Natural killer cell (primary cell): ENCODE measurements at places on chromosomes 12 and 14. TPM values are rescaled to one million over a fixed set of nuclear protein-coding genes. Genes with fewer than 3 reads are reported as not detected.
A peak's percentile ranks its signal among the peaks of the same experiment; 100 is the strongest.

DNA sequence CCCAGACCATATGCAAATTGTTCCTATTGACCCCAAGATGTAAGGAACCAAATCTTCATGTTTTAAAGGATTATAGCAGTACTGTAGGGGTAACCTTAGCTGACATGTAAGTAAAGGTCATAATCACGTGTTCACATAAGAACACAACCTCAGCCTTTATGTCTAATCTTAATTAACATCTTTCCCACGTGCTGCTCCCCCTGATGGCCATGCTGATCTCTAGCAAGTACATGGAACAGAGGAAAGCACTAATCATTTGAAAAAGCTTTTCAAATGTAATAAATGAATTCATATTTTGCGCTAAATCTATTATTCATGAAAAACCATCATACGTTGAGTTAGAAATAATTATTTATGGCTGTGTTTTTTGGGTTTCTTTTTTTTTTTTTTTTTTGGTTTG is 30.5 kb upstream of the ITPR2 start:
- H3K4me1 ChIP-seq = peaks cover 3% of the 10 kb centered on the region
- H3K36me3 ChIP-seq = no peaks in the 10 kb centered on the region
- H3K27me3 ChIP-seq = no peaks in the 10 kb centered on the region
- peak; percentile 18 for DNase-seq
- H3K27ac ChIP-seq = no peak overlapping the region
- H3K4me3 ChIP-seq = no peak overlapping the region

DNA sequence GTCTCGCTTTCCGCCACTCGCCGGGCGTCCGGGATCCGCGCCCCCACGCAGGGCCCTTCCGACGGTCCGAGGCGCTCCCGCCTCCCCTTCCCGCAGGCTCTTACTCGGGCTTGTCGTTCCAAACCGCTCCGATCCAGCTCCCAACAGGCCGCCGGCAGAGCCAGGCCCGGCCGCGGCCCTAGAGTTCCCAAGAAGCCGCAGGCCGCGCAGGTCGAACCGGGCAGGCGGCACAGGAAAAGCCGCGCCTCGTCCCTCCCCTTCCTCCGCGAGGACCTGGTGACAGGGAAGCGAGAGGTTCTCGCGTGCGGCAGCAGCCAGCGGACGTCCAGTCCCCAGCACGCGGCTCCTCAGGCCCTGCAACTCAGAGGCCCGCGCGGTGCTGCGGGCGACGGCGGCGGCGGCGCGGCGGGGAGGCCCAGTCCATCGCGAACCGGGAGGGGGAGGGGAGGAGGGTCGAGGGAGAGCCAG is 272 bp downstream of the HECTD1 start:
- peak overlapping the region; percentile 90 for H3K4me3 ChIP-seq
- peaks cover 26% of the 10 kb centered on the region for H3K4me1 ChIP-seq
- H3K36me3 ChIP-seq = peaks cover 5% of the 10 kb centered on the region
- DNase-seq = no peak
- no peaks in the 10 kb centered on the region for H3K27me3 ChIP-seq
- H3K27ac ChIP-seq = peak overlapping the region; percentile 100

DNA sequence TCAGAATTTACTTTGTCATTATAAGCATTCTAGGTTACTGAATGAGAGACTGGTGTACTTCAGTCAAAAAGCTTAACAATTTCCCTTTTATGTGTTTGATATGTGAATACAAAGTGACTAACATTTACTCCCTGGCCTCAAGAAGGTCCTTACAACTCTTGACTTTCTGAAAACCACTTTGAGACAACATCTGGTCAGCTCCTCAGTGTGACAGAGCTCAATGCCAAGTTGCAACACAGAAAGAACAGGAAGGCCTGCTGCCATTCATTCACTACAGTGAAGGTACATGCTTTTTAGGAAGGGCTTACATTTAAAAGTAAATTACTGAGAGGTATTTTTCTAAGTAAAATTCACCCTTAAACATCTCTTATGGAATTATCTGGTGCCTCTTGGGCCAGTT is 2.3 kb upstream of the NAA30 start:
- no peaks in the 10 kb centered on the region for H3K36me3 ChIP-seq
- H3K27me3 ChIP-seq = no peaks in the 10 kb centered on the region
- no peak for DNase-seq

- no peak overlapping the region for H3K4me3 ChIP-seq
- H3K27me3 ChIP-seq = no peaks in the 10 kb centered on the region
- no peak for DNase-seq
- H3K36me3 ChIP-seq = no peaks in the 10 kb centered on the region
These were observed 77.0 kb upstream of the OVCH1 start for GRCh38 chr12:29574500-29574899.

DNA sequence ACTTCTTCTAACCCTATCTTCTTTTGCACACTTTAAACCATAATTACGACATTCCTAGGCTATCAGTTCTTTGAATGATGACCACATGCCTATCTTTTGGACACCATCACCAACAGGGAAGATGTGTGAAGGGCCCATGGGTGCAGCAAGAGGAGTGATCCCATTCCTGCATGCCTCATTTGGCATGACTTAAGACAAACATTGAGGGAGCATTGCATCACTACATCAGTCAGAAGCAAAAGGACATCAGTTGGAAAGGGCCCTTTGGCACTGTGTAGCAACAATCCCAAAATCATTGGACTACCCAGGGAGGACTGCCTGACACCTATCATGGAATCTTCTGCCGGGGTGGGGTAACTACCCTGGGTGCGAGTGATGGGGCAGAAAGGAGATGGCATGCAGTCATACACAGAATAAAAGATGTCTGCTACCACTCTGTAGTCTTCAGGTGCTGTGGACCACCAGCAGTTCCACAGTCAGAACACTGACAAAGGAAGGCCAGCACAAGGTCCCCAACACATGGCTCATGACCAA is 10.7 kb upstream of the TMBIM6 start:
- no peaks in the 10 kb centered on the region for H3K4me1 ChIP-seq
- no peaks in the 10 kb centered on the region for H3K27me3 ChIP-seq
- no peak overlapping the region for H3K4me3 ChIP-seq
- no peaks in the 10 kb centered on the region for H3K36me3 ChIP-seq
- no peak overlapping the region for H3K27ac ChIP-seq

GRCh38 chr12:5556033-5556614 is 124.2 kb downstream of the NTF3 start:
- DNase-seq = no peak
- no peak overlapping the region for H3K27ac ChIP-seq
- H3K4me3 ChIP-seq = no peak overlapping the region
- no peaks in the 10 kb centered on the region for H3K4me1 ChIP-seq
- H3K36me3 ChIP-seq = no peaks in the 10 kb centered on the region

DNA sequence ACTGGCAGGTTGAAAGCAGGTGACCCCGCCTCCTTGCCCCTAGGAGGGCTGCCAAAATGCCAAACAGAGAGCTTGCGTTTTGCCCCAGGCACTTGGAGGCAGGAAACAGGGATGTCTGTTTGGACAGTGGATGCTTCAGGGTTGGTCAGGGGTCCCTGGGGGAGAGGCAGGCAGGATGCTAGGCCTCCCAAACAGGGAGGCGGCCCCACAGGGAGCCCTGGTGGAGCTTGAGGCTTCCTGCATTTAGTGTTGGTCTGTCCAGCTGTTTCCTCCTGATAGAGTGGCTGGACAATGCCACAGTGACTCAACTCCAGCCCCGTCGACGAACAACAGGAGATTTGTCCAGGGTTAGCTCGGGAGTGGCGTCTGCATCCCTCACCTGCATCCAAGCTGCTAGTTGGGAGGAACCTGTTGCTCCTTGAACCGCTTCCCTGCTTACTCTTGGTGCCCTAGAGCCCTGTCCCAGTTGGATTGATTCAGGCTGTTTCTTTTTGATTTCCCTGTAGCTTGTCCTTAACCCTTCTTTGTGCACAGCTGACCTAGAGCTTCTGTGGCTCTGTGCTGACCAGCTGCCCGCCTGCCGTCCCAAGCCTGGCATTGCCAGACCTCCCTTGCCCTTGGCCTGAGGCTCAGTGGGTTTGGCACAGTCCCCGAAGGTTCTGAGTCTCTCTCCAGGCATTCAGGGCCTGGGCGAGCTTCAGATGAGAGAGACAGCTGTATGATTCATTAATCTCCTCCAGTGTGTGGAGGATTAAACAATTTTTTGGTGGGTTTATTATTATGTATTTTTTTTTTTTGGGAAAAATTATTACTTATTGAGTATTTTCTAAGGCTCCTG is 45.9 kb downstream of the TSPAN9 start:
- no peaks in the 10 kb centered on the region for H3K27me3 ChIP-seq
- H3K36me3 ChIP-seq = no peaks in the 10 kb centered on the region

- no peak for DNase-seq
- H3K36me3 ChIP-seq = peaks cover 34% of the 10 kb centered on the region
- H3K27me3 ChIP-seq = no peaks in the 10 kb centered on the region
- H3K4me1 ChIP-seq = peaks cover 94% of the 10 kb centered on the region
These were observed 11.7 kb downstream of the CCDC88C start for GRCh38 chr14:91405724-91406435.

RPGRIP1 gene
- not detected for total RNA-seq
